ENCODE measurements at places on chromosomes 4 and X.

DNA sequence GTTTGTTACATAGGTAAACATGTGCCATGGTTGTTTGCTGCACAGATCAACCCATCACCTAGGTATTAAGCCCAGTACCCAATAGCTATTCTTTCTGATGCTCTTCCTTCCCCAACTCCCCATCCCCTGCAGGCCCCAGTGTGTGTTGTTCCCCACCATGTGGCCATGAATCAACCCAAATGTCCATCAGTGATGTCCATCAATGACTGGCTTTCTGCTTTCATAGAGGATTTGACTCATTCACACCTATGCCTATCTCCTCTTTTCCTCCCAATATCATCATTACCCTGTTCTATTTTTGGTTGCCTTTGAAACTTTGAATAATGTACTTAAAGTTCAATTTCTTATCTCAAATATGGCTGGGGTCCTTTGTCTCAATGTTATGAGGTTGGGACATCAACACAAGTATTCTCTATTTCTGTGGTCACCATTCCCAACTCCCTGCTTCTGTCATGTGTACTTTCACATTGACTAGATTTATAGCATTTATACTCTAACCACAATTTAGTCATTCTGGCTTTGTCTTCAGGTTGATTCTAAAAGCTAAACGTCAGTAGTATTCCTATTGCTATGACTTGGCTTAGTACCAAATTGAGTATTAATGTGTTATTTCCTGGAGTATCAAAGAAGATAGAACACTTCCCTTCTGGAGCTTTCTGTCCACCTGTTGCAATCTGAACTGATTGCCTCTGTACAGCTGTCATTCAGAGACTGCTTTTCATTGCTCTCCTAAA, 107.2 kb downstream of the TAB3 start:
- no peak for DNase-seq

- no peak for DNase-seq
Observed at GRCh38 chr4:156217236-156217635, 263.6 kb upstream of the CTSO start.

- DNase-seq = no peak
Observed at GRCh38 chr4:26034849-26035248, 120.8 kb downstream of the SMIM20 start.

DNA sequence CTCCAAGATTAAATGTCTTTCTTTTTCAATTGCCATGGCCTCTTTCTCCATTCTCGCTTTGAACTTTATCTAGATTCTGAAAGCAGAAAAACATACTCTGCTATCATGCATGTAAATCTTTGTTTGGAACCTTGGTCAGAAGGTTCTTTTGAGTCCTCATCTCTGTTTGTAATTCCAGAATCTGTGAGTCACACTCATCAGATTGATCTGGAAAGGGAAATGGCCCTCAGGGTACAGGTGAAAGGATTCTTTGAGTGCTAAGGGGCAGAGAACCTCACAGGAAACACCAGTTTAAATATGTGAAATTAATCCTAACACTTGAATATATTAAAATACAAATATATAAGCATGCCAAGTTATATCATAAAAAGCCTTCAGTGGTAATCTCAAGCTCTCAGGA, 211.0 kb upstream of the ADGRL3 start:
- DNase-seq = no peak

GRCh38 chr4:21697583-21697982, 251.0 kb downstream of the KCNIP4 start:
- no peak for DNase-seq

DNA sequence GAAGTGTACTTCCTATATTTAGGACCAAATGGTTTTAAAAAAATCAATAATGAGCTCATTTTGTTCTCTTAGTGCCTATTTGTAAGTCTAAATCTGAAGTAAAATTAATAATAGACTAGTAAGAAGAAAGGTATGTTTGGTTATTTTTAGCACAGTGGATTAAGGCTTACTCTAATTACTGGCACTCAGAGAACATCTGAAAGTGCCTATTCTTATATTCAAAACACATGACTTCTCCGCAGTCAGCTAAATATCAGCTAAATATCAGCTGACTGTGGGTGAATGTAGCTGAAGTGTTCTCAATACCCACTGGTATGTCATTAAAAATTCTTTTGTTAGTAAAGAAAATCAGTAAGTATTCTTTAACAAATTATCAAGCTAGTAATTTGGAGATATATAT, 6.0 kb downstream of the AP1S2 start:
- DNase-seq = no peak

DNA sequence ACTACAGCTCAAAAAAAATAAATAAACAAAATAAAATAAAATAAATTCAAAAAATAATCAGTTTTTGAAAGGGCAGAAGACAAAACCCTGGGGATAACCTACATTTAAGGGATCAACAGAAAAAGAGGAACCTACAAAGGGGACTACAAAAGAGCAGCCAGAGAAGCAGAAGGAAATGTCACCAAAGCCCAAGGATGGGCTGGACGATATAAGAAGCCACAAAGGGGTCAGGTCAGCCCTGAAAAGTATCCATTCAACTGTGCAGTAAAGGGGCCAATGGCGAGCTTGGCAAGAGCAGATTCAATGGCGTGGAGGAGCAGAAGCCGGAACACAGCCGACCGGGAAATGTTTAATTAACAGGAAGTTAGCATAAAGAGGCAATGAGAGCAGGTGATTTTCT, 16.9 kb downstream of the ACOT9 start:
- no peak for DNase-seq

DNA sequence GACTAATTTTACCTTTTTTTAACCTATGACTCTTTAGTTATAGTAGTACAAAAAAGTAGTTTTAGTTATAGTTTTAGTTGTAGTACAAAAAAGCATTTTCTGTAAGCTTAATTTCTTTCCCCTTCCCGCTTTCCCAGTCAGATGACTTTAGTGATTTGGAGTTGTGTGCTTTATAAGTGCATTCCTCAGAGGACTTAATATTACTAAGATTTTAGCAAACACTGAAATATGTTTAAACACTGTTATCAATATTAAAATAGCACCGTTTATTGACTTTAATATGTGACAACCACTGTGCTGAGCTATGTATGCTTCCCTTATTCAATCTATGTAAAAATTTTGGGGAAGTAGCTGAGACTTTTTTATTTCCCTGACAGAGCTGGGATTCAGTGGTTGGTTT, 22.8 kb downstream of the GUF1 start:
- no peak for DNase-seq

DNA sequence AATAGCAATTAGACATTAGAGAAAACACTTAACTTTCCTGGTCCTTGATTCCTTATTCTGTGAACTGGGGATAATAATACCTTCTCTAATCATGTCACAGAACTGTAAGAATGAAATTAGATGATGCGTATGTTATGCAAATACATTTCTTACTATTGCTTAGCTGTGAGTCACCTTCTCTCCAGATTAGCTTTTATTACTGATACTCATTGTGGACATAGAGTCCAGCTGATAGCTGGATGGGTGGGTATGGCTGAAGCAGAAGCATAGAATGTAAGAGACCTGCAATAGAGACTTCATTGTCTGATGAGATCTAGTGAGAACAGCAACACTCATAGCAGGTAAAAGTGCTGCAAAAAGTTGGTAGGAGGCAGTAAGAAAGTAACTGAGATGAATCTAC, 437.2 kb upstream of the ZFP42 start:
- DNase-seq = no peak

DNA sequence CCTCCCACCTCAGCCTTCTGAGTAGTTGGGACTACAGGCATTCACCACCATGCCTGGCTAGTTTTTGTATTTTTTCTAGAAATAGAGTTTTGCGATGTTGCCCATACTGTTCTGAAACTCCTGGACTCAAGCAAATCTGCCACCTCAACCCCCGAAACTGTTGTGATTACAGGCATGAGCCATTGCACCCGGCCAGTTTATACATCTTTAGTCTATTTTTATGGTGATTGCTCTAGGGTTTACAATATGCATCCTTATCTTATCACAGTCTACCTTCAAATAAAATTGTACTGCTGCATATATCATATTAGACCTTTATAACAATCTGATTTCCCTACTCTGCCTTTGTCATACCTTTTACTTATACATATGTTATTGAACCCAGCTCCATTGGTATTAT, 56.9 kb downstream of the SOWAHB start:
- no peak for DNase-seq

- DNase-seq = no peak
Observed at GRCh38 chr4:139935911-139936310, 218.1 kb downstream of the MAML3 start.

DNA sequence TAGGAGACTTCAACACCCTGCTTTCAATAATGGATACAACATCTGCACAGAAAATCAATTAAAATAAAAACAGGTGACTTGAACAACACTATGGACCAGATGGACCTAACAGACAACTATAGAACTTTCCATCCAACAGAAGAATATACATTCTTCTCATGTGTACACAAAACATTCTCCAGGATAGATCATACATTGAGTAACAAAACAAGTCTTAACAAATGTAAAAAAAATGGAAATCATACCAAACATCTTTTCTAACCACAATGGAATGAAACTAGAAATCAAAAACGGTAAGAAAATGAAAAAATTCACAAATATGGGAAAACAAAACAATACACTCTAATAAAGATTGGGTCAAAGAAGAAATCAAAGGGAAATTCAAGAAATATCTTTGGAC, 24.7 kb downstream of the CYP2U1 start:
- DNase-seq = no peak

DNA sequence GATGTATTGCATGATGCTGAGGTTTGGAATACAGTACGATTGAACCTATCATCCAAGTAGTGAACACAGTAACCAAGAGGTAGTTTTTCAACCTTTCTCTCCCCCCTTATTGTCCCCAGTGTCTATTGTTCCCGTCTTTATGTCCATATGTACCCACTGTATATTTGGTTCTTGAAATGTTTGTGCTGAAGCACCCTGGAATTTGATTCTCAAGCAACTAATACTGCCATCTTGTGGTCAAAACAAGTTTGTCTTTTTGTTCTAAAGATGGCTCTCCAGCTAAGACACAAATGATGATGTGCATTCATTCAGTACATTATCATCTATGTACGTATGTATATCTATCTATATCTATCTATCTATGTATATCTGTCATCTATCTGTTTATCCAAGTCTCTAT, 33.5 kb upstream of the DCX start:
- DNase-seq = no peak

GRCh38 chr4:71474731-71475130, 135.9 kb downstream of the SLC4A4 start:
- DNase-seq = no peak

DNA sequence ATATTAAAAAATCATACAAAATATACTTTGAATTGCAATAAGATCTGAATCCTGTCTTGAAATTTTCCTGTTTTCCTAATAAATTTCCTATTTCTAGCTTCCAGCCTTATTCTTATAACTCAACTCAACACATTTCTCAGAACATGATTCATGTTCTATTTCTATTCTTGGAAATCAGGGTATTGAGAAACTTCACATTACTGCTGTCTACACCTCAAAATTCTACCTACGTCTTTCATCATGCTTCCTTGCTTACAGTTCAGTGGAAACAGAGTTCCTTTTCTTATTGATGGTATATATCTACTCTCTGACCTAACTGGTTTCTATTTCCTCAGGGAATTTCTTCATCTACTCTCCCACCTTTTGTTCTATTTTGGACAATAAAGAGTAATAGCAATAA, 2139.0 kb downstream of the ARAP2 start:
- no peak for DNase-seq

GRCh38 chr4:183435803-183436202, 8.6 kb upstream of the CDKN2AIP start:
- no peak for DNase-seq

- DNase-seq = no peak
Observed at GRCh38 chr4:98055800-98056501, 87.3 kb downstream of the STPG2 start.

DNA sequence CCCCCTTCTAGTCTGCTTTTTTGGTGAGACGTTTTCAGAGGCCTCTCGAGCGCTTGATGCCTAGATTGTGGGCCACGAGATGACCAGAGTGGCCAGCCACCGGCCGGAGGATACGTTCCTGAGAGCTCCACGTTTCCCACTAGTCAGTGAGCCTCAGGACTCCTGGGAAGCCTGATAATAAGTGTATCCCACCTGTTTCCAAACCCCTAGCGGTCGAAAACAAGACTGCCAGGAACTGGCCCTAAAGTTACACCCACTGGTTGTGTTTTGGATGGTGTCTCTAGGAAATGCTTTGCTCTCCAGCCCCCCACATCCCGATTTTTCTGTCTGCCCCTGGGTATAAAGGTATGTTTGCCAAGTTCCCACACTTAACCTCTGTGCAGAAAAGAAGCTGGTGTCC, 4.6 kb upstream of the RS1 start:
- DNase-seq = no peak

DNA sequence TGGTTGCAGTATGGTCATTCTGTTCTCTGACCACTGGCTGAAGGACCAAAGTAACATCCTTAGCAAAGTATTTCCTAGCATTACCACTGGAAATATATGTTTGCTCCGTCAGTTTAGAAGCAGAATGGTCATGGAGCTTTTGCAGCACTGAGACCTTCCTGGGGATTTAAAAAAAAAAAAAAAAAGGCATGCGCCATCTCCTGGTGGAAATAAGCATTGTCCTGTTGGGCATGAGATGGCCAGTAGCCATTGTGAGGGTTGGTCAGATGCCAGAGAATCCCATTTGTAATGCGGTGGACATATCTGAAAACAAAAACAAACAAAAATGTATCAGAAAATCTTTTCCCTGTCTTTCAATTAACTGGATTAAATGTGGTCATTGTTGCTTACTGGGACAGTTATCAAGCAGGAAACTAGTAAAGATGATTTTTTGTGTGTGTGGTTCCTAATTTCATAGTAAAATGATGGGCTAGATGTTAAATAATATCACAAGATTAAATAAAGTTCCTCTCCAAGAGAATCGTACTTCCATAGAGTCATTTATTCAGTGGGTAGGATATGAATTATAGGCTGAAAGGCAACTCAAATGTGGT, 139.6 kb downstream of the SOWAHB start:
- DNase-seq = no peak

DNA sequence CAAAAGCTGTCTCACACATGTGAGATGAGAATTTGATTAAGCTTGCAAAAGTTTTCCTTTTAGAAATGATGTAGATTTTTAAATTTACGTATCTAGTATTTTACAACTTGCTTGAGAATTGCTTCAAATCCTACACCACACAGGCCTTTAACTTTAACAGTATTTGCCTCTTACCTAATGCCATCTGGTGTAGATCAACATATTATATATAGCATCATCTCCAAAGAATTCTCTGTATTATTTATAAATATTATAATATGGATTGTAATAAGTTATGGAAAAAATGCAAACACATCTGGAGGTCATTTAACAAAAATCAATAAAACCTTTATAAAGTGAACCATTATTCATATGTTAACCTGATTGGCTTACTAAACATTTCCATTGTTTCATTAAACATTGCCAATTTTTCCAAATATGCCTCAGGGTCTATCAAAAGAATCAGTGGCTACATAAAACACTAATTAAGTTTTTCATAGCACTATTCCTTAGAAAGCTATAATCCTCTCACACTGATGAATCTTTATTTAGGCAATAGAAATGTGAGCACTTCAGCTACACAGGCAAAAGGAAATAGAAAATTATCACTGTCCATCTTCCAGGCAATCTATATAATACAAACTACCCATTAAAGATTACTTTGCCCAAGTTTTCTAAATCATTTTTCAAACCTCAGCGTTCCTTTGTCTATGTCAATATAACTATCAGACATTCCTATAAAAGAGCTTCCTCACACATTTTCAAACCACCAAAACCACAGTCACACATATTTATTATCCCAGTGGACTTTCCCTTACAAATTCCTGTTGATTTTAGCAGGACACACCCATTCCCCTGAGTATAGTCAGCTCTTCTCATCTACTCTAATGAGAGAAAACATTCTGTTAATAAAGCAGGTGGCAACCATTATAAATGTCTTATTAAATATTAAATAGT, 83.5 kb upstream of the INTU start:
- no peak for DNase-seq

GRCh38 chrX:77502951-77503525, 55.8 kb downstream of the FGF16 start:
- no peak for DNase-seq
